ENCODE measurements at places on chromosomes 5 and 9. TPM values are rescaled to one million over a fixed set of nuclear protein-coding genes. Genes with fewer than 3 reads are reported as not detected.
A peak's percentile ranks its signal among the peaks of the same experiment; 100 is the strongest.

Gene CDKN2A
- total RNA-seq = 4.5 TPM

Gene TAS2R1
- total RNA-seq = not detected

GRCh38 chr9:123412171-123412820, 56.3 kb downstream of the CRB2 start:
- DNase-seq = no peak
- no peak overlapping the region for H3K4me3 ChIP-seq
- H3K27ac ChIP-seq = no peak overlapping the region
- H3K27me3 ChIP-seq = no peaks in the 10 kb centered on the region
- H3K4me1 ChIP-seq = no peaks in the 10 kb centered on the region

GRCh38 chr5:121273833-121274433, 577.7 kb upstream of the FTMT start:
- no peak overlapping the region for H3K27ac ChIP-seq
- H3K27me3 ChIP-seq = no peaks in the 10 kb centered on the region
- H3K4me1 ChIP-seq = no peaks in the 10 kb centered on the region
- H3K36me3 ChIP-seq = no peaks in the 10 kb centered on the region

DNA sequence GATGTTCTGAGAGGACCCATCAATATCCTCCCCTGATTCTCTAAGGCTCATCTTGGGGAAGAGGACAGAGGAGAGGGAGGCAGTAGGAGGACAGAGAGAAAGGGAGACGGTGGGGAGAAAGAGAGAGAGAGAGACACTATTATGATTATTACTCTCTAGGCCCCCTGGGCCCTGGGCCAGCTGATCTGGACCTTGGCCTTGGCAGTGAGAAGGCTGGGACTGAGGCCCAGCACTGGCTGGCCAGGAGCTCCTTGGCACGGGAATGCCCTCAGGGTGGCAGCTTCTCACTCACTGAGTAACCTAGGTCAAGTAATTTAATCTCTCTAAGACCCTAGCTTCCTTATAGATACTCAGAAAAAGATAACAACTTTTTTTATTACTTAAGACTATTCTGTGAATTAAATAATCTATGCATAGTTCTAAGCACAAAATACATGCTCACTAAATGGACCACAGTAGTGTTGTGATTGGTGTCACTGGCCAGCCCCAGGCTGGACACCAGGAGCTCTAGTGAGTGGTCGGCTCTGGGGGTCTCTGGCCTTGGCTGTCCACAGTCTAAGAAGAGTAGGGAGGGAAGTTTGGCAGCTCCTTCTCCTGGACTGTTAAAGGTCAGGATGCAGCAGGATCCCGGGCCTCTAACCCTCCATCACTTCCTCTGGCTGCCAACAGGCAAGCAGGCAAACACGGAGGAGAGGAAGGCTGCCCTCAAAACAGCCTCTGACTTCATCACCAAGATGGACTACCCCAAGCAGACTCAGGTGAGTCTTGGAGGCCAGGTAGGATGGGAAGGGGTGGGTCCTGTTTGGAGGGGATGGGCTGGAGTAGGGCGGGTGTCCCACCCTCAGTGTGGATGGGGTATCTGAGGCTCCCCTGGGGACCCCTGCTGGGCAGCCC, 50.0 kb downstream of the GSN start:
- no peak for DNase-seq
- no peaks in the 10 kb centered on the region for H3K27me3 ChIP-seq
- H3K4me3 ChIP-seq = no peak overlapping the region
- no peaks in the 10 kb centered on the region for H3K4me1 ChIP-seq
- peaks cover 8% of the 10 kb centered on the region for H3K36me3 ChIP-seq
- peak overlapping the region; percentile 53 for H3K27ac ChIP-seq

- H3K4me3 ChIP-seq = no peak overlapping the region
Observed at GRCh38 chr5:39721394-39721793, 296.6 kb upstream of the DAB2 start.

GRCh38 chr9:91589101-91589553, 165.5 kb upstream of the NFIL3 start:
- peak; percentile 10 for DNase-seq
- H3K4me3 ChIP-seq = no peak overlapping the region
- H3K27ac ChIP-seq = no peak overlapping the region
- peaks cover 3% of the 10 kb centered on the region for H3K27me3 ChIP-seq
- H3K4me1 ChIP-seq = no peaks in the 10 kb centered on the region

DNA sequence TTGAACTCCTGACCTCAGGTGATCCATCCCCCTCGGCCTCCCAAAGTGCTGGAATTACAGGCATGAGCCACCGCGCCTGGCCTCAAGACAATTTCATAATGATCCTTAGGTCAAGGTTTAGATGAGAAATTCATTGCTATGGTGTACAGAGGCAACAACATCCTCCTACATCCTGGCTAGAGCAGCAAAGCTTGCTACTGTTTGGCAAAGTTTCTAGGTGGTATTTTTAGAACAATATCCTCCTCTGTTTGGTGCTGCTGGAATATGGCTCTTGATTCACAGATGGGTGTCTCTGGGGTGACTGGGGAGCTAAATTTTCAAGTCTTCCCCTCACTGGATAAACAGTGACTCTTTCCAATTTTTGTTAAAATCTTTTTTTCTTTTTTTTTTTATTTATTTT, 30.6 kb downstream of the CRHBP start:
- H3K27ac ChIP-seq = no peak overlapping the region
- no peak for DNase-seq
- H3K4me3 ChIP-seq = no peak overlapping the region
- no peaks in the 10 kb centered on the region for H3K4me1 ChIP-seq
- no peaks in the 10 kb centered on the region for H3K27me3 ChIP-seq
- H3K36me3 ChIP-seq = no peaks in the 10 kb centered on the region
